ENCODE measurements at places on chromosomes 2 and 18.

- no peak for DNase-seq
Observed at GRCh38 chr18:26719896-26720295, 145.6 kb downstream of the AQP4 start.

DNA sequence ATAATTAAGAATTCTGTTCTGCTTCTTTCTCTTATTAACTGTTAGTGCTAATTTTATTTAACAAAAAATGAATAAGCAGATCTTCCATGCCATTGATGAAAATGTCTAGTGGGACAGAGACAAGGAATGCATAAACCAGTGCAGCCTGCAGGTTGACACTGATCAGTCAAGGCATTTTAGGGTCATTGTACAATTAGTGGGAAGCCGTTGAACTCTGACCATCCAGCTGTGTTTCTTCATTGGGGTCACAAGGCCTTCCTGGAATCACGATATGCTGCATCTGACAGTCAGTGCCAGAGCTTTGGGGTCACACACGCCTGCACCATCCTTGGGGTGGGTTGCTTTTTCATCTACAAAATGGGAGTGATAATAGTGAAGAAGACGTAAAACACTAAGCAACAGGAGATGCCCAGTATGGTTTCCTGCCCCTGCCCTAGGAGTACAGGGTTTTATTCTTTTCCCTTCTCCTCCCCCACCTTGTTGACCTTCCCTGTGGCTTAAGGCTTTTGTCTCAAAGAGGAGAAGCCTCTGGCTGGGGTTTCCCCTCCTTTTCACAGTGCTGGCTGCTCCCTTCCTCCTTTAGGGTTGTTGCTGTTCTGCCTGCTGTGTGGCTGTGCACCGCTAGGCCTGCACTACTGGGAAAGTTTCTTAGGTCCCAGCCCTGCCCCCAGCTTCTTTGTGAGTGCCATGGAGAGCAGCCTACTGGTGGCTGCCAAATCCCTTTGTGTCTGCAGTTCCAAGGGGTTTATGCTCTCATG, 245.6 kb downstream of the TPGS2 start:
- no peak for DNase-seq

GRCh38 chr18:24209558-24209957, 70.7 kb downstream of the CABYR start:
- no peak for DNase-seq

DNA sequence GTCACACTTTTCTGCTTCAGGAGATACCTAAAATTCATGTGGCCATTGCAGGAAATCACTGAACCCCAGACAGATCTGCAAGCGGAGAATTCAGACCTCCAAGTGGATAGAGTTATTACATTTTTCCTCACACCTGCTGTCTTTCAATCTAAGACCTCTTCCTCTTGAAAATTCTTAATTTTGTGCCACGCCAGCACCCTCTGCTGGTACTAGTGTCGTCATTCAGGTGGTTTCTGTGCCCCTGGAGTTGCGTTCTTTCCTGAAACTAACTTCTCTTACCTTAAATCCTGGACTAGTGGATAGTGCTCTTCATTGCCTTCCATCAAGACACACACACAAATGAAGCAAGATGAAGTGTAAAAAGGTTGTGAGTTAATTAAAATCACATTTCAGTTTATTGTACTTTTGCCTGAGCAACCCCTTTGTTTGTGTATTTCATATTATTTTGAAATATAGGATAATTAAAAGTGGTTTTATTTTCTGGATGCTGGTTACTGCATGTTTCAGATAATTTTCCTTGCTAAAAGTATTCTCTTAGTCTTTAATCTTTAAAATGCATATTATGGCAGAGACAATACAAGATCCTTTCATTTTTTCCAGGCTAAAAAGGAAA, 1.6 kb upstream of the DNER start:
- peak; percentile 66 for DNase-seq

- no peak for DNase-seq
Observed at GRCh38 chr18:76462326-76462694, 32.7 kb downstream of the ZNF516 start.

- no peak for DNase-seq
Observed at GRCh38 chr2:1581965-1582625, 162.2 kb downstream of the PXDN start.

GRCh38 chr2:109635426-109636304, 21.5 kb downstream of the SOWAHC start:
- no peak for DNase-seq

DNA sequence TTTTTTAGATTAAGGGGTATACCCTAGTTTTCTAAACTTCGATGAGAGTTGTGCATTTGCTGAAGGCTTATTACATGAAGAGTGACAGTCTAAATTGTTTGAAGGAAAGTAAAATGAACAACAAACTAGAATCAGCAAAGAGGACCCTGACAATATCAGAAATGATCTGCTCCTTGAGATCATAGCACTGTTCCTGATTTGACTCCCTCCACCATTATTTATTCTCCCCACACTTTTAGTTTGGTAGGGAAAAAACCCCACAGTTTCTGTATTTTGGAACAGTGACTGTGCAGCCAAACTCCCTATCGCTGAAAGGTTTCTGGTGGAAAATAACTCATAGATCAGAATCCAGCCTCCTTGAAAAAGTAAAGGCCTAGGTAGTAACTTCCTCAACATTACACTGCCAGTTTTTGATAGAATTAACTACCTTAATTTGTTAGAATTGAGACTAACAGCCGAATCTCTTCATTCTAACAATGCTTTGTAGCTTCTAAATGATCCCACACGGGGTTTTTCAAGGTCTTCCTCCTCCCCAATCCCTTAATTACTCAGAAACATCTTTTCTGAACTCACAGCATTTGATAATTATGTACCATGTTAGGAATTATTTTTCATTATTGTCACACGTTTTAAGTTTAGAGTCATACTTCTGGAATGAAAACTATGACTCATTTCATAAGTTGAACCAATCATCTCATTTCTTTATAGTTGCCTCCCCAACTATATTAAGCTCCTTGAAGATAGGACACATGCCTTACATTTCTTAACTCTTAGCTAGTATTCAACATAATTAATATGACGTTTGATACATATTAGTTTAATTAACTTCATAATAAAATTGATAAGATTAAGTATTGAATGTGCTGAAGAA, 2.9 kb downstream of the MYL12A start:
- DNase-seq, result no peak

DNA sequence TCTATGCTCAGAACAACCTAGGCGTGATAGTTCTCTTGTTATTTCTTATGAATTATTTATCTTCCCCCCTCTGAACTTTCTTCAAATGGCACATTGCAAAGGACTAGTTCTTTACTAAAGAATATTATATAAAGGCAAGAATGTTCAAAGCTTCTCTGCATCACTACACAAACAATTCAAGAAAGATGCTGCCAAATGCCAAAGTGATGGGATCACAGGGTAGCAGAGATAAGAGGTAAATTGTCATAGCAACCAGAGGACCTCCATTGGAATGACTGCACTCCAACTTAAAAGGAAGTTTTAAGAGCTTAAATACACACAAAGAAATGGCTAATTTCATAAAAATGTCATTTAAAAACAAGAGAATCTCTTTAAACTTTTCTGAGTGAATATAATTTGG, 72.8 kb downstream of the AQP4 start:
- DNase-seq, result no peak

DNA sequence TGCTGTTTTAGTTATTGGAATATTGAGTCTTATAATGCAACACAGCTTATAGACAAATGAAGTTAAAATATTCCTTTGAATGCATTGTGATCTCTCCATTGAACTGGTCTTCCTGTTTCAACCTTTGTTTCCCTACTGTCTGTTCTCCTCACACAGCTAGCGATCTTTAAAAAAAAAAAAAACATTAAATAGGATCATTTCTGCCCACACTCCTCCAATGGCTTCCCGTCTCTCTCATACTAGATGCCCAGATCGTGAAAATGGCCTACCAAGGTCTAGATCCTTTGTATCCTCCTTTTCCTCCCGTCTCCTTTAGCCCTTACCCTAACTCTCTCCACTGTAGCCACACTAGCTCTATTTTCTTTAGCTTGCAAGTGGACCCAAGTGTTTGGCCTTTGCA, 2.4 kb downstream of the FAM171B start:
- DNase-seq, result no peak

DNA sequence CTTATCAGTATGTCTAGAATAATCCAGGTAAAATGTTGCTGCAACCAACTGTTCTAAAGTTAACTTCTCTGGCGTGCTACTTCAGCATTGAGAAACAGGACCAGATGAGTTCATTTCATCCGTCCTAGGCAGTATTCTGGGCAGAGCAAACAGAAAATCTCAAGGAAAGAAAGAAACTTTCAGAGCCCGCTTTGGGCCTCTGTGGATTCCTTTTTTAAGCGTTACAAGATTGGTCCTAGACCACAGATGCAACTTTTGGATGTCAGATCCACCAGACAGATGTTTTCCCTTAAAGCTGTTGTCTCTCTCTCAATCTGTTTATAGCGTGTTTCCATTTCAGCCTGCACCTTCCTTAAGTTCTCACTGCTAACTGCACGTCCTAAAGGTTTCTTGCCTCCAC, 75.0 kb downstream of the BCL2 start:
- no peak for DNase-seq

GRCh38 chr2:129240061-129240460, 739.4 kb upstream of the RAB6C start:
- no peak for DNase-seq

DNA sequence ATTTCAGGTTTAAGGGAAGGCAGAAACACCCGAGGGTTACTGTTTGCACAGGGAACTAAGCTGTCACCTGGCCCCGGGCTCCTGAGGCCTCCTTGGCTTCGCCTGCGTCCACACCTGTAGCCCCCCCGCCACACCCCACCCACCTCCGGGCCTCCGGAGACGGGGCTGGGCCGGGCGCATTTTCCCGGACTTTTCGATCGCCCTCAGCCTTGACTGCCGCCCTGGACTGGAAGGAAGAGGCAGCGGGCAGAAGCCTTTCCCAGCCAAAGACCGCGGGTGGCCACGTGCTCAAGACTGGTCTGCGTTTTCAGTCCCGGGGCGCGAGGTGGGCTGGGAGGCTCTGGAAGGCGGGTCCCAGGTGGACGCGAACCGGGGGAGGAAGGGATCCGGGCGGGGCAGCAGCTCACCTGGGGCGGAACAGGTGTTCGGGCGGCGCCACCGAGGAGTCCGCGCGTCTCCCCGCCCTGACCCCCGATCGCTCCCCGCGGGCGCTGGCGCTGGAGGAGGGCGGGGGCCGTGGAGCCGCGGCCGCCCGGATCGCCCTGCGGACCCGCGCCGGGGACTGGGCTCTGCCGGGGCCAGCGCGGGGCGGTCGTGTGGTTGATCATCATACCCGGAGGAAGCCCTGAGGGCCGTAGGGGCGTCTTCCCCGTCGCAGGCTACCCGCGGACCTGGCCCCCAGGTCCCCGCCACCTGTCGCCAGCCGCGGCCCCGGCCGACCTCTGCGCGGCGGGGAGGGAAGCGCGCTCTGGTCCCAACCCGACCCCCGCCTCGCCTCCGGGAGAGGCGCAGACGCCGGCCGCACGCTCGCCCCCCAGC, 3.2 kb downstream of the ID2 start:
- peak; percentile 23 for DNase-seq

- DNase-seq, result peak; percentile 100
Observed at GRCh38 chr18:74291771-74292540, at the start of gene CYB5A. Gene CYB5A (minus strand): TSS chr18:74291963. CDS start chr18:74291875, 88 bp downstream.

- no peak for DNase-seq
Observed at GRCh38 chr2:28578774-28579173, 82.9 kb downstream of the PLB1 start.

DNA sequence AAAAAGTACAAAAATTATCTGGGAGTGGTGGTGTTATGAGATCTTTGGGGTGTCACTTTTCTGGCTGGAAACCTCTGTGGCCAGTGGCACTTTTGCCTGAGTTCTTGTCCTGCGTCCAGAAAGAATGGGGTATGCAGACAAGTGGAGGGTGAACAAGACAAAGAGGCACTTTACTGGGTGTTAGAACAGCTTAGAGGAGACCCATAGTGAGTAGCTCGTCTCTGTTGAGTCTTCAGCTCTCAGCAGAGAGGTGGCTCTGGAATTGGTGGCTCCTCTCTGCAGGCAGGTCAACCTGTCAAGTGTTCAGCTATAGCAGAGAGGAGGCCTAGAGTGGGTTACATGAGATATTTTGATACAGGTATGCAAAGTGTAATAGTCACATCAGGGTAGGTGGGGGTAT, 26.1 kb downstream of the CRYGD start:
- DNase-seq, result no peak

DNA sequence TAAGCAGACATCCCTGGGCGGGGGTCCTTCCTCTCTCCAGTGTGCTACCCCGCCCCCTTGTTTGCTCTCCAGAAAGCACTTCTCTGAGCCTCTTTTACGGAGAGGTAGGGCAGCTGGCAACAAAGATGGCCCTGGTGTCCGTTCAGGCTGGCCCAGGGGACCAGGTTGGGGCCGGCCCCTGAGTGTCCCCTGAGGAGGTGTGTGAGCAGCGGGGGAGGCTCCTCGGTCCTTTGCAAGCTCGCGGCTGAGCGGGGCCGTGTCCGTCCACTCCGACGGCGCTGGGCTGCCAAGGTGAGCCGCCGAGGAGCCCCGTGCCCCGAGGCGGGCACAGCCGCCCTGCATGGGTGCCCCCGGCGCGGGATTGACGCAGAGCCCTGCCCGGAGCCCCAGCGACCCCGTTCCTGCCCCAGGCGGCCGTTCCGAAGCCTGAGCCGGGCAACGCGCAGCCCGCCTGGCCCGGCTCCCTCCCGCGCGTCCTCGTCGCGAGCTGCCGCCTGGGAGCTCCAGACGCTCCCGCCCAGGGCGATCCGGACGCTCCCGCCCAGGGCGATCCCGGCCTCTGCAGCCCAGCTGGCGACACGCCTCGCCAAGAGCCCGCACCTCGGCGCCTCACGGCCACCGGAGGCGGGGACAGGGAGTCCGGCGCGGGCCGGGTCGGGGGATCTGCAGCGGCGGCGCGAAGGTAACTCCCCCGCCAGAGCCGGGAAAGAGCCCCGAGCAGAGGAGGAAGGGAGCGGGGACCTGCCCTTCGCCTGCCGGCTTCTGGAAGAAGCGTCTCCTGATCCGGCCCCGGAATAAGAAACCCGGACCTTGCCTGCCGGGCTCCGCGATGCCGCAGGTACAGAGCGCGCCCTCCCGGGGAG, at the start of gene PROKR1:
Gene PROKR1 (plus strand): TSS at position 569 of the 863 bp plus-strand sequence. CDS start 2,243 bp downstream, outside the sequence.
- no peak for DNase-seq

DNA sequence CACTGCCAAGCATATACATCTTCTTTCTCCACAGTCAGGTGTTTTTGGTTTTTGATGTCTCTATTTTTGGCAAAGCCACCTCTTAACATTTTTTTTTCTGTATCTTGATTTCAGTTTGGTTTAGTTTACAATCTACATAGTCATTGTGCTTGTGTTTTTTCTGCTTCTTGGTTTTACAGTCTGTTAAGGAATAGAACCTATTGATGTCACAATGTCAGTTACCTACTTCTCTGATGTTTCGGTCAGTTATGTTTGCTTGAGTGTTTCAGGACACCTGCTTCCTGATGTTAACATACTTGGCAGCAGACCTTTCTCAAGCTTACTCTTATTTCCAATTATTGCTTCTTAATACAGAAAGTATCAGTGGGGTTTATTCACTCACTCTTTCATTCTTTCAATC, 253.3 kb downstream of the SPAG16 start:
- no peak for DNase-seq

DNA sequence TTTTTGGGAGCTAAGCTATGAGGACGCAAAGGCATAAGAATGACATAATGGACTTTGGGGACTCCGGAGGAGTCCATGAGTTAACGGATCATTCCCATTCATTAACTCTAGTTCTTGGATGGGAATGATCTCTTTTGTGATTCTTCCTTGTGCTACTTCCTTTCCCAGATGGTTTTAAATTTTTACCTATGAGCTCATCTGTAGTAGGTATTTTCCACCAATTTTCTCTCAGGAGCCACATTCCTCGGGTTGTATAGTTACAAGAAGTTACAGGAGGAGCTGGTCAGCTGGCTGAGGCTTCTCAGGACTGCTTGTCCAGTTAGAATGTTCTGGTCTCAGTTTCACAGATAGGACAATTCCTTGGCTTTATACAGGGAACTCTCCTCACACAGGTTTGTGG, 42.9 kb upstream of the LPIN2 start:
- DNase-seq, result no peak

GRCh38 chr18:36314098-36314497, 16.6 kb downstream of the FHOD3 start:
- no peak for DNase-seq
